Left colon (tissue), 2 donors: ENCODE measurements at places on chromosomes 12 and 14. TPM values are rescaled to one million over a fixed set of nuclear protein-coding genes. Genes with fewer than 3 reads are reported as not detected.

The SVOP gene
- 0.09 TPM for total RNA-seq

DNA sequence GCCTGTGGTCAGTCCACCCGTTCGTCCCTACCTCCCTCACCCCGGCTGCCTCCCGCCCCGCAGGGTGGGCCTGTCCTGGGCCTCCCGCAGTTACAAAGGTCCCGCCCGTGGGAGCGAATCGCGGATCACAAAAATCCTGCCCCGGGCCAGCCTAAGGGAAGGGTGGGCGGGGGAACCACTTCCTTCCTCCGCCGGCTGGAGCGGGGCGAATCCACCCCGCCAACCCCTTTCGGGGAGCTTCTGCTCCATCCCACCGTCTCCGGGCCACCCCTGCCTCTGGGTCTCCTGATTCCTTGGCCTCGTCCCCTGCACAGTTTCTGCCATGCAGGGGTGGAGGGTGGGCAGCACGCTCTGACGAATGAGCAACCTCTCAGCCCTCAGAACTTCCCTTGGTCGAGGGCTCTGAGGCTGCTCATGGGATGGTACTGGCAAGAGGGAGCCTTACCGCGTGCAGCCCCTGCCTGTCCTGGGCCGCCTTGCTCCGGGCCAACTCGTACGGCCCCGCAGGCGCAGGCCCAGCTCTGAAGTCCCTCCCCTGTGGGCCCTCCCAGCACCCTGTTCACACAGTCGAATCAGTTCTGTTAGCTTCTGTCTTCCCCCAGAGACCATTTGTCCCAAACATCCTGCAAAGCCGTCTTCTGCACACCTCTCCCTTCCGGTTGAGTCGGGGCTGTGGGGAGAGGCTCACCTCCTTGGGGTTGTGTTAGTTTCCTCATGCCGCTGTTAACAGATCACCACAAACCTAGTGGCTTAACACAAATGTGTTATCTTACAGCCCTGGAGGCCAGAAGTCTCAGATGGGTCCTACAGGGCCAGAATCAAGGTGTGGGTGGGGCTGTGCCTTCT, 589 bp upstream of the HVCN1 start:
- no peak for DNase-seq

DNA sequence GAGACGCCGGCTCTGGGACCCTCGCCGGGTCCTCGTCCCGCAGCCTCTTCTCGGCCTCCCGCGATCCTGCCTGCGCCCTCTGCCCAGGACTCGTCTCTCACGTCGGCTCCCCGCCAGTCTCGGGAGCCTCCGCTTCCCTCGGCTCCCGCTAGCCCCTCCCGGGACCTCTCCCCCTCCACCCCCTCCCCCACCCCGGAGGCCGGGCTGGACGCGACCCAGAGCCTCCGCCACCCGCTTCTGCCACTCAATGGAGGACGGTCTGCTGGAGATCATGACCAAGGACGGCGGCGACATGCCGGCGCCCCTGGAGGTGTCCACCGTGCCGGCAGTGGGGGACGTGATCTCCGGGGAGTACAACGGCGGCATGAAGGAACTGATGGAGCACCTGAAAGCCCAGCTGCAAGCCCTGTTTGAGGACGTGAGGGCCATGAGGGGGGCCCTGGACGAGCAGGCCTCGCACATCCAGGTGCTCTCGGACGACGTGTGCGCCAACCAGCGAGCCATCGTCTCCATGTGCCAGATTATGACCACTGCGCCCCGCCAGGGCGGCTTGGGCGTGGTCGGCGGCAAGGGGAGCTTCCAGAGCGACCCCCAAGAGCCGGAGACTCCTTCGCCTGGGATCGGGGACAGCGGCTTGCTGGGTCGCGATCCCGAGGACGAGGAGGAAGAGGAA, 568 bp downstream of the CCDC184 start:
- DNase-seq, result no peak

DNA sequence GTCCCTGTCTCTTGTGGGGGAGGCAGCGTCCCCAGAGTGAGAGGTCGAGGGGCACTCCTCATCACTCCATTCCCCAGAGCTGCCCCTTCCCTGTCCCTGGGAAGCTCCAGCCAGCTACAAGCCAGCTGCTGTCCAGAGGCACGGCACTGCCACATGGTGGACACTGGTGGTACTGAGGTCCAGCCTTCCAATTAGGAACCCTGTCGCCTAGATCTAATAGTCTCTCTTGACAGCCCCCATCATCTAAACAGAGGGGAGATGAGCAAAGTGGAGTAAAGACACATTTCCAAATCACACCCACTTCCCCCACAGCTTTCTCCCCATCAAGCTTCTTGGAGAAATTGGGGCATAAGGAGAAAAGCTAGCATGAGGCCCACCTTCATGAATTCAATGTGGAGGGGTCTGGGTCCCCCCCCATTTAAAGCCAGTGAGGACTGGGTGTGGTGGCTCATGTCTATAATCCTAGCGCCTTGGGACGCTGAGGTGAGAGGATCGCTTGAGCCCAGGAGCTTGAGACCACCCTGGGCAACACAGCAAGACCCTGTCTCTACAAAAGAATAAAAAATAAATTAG, 2.1 kb upstream of the INHBE start:
- peak; percentile 83 for DNase-seq

The KLRF2 gene
- not detected for total RNA-seq

GRCh38 chr14:84686550-84686949, 843.4 kb upstream of the FLRT2 start:
- DNase-seq, result no peak

GRCh38 chr12:56518570-56518969, 3.0 kb upstream of the RBMS2 start:
- no peak for DNase-seq

DNA sequence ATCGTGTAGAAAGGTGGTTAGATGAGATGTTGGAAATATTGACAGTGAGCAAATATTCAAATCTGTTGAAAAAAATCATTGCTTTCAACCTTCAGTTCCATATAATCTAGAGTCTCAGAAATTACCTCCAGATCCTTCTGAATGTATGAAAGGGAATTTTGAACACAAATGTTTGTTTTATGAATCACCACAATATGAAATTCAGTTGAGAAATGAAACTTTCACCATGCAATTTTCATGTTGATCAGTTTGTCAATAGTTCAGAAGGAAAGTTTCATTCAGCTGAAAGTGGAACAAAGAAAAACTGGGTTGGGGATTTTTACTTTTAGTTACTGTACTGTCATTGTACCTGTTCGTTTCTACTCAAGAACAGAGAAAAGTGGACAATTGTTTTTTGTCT, 953.6 kb downstream of the SLC6A15 start:
- no peak for DNase-seq

The OR4E2 gene
- total RNA-seq, result not detected

The FAM90A1 gene
- total RNA-seq, result 0.49 TPM

- no peak for DNase-seq
These were observed 6.1 kb downstream of the ATP2B1 start for GRCh38 chr12:89702503-89702902.

- no peak for DNase-seq
These were observed 123.0 kb downstream of the ESRRB start for GRCh38 chr14:76498976-76499375.

- no peak for DNase-seq
These were observed 112.6 kb downstream of the RIMBP2 start for GRCh38 chr12:130603396-130603965.

The MYRFL gene
- total RNA-seq, result 1.3 TPM

The FAM181A gene
- total RNA-seq, result not detected

GRCh38 chr14:51014625-51015024, 70.3 kb upstream of the PYGL start:
- no peak for DNase-seq

GRCh38 chr12:49909826-49910225, 6.1 kb upstream of the FAIM2 start:
- DNase-seq, result no peak

GRCh38 chr14:41609704-41610183, 3.1 kb downstream of the LRFN5 start:
- DNase-seq, result no peak
